Frontal cortex (tissue), 4 donors: ENCODE measurements at places on chromosomes 13 and 19.

GRCh38 chr19:47032171-47032811 lies 12.7 kb downstream of the NPAS1 start:
- DNase-seq: peak; percentile 79

DNA sequence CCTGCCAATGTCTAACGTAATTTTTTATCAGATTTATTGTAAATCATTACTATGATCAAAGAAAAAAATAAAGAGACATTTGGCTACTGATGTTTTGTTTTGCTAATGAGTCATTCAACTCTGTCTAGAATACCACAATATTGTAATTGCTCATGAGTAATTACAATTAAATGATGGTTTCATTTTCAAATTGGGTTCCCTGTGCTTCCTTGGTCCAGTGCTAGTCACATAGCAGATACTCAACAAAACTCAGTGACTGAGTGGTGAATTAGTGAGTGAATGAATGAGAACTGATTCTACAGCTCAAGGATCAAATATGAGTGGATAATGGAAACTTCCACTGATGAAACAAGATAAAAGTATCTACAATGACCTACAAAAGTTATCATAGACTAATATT lies 304.7 kb downstream of the POU4F1 start:
- DNase-seq: no peak

DNA sequence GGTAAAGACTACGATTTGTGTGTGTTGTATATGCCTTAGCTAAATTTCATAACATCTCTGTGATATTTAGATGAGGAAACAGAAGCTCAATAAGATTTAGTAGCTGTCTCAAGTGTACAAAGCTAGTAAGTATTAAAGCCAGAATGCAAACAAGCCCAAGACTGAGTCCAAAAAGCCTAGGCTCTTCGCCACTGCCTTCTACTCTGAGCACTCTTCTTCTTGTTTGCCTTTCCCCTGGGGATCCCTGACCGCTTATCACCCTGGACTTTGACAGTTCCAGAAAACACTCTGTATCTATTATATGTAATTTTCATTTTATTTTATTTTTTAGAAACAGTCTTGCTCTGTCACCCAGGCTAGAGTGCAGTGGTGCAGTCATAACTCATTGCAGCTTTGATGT lies 5.8 kb downstream of the TM9SF2 start:
- DNase-seq: no peak

GRCh38 chr19:40376286-40376862 lies 13.6 kb downstream of the HIPK4 start:
- no peak for DNase-seq

GRCh38 chr19:49243129-49243528 lies 81.9 kb downstream of the SLC6A16 start:
- DNase-seq: no peak

DNA sequence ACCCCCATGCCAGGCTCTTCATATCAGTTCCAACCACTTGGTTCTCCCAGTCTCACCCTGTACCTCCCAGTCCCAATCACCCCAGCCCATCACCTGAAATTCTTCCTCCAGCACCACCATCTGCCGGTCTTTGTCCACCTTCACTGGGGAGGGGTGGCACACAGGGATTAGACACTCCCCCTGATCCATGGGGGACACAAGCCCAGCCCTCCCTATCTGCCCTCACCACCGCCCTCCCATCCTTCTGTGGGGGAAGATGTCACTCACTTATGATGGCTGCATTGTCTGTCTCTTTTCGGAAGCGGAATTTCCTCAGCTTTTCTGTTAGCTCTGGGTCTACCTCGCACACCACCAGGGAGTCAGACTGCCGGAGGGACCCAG lies 685 bp downstream of the GMFG start:
- DNase-seq: no peak

GRCh38 chr19:45499196-45500180 lies 1.2 kb downstream of the PPM1N start:
- DNase-seq: peak; percentile 27
